Caki2 (cell line): ENCODE measurements at places on chromosomes 5 and 9.

GRCh38 chr5:123659011-123659410 is 147.0 kb downstream of the CSNK1G3 start:
- no peak for DNase-seq

- no peak for DNase-seq
These were observed 2.9 kb downstream of the TLN1 start for GRCh38 chr9:35729101-35729500.

GRCh38 chr5:116566251-116566650 is 8.4 kb downstream of the SEMA6A start:
- no peak for DNase-seq

DNA sequence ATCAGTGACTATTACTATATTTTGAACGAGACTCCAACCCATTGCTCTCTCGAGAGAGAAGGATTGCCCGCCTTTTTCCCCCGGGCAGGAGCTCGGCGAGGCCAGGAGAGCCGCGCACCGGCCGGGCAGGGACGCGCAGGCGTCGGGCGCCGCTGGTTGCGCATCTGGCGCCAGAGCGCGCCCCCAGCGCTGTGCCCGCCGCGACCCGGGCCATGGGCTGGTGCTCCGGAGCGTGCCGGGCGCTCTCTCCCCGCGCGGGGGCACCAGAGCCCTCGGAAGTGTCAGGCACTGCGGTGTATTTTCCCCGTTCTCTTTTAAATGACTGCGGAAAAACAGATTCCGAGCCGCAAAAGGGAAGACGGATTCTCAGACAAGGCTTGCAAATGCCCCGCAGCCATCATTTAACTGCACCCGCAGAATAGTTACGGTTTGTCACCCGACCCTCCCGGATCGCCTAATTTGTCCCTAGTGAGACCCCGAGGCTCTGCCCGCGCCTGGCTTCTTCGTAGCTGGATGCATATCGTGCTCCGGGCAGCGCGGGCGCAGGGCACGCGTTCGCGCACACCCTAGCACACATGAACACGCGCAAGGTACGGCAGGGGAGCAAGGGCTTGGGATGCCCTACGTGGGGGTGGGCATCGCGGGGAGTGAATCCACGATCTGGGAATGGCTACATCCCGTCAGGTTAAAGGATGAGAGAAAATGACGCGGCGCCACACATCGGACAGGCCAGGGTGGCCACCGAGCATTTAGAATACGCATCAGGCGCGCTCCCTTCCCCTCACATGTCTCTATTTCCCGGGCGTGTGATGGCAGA is 1.1 kb upstream of the NTRK2 start:
- peak; percentile 72 for DNase-seq

DNA sequence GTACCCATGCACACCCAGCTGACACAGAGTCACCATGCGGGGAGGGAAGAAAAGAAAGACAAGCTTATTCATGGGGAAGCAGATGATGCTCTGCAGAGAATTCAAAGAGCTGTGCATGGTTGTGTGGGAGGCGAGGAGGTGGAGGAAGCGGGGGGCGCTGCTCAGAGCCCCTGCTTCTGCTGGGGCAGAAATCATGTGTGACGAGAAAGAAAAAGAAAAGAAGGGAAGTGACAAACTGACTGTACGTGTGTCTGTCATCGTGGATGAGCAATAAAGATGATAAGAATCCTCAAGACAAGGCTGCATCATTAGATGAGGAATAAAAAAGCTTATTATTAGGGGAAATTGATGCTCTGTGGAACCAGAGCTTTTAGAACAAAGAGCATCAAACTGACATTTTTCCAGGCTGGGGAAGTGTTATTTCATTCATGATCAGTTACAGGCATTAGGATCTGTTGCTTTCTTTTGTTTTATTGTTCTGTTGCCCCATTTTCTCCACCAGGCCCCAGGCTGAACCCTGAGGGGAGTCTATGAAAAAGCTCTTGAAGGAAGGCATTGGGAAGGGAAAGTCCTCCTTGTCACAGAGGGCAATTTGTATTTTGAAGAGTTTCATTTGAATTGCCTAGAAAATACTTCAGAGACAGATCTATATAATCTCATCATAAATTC is 20.3 kb upstream of the SH3RF2 start:
- no peak for DNase-seq

GRCh38 chr9:68651280-68651893 is 53.7 kb upstream of the PIP5K1B start:
- no peak for DNase-seq

DNA sequence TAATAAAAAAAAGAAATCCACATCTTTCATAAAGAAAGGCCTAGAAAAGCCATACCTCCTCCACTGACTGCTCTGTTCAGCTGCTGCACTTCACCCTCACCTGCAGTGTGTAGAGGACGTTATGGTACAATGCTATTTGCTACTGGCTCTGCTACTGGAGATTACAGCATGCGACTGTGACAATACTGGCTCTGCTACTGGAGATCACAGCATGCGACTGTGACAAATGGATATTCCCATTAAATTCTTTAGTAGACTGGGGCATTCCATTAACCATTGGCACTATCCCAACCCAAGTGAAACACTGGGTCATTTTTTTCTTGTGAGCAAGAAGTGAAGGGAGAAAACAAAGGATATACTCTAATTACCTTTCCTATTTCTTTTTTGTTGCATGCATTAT is 1063.5 kb upstream of the DMAC1 start:
- DNase-seq: no peak

DNA sequence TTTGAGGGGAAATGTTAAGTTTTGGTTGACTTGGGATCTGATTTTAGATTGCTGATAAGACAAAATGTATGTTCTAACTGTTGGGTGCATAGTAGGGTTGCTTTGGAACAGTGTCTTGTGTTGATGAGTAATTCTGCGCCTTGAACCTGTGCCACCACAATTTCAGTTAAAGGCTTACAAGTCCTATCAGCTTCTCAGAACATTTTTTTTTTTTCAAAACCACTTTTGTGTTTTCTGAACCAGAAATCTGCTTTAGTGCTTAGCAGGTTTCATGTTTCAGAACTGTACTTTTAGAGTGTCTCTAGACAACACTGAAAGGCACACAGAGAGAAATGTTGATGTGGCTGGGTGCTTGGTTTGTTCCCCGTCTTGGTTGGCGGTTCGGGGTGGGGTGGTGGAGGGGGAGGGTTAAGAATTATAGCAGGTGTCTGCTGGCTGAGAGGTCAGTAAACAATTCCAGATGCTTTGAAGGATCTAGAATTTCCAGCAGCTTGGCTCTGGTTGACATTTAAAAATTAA is 84.6 kb downstream of the ANKRD55 start:
- DNase-seq: no peak

- DNase-seq: no peak
These were observed 250.4 kb downstream of the NSG2 start for GRCh38 chr5:174295702-174296436.

GRCh38 chr9:7146582-7146981 is 388.8 kb downstream of the KDM4C start:
- DNase-seq: peak; percentile 6

DNA sequence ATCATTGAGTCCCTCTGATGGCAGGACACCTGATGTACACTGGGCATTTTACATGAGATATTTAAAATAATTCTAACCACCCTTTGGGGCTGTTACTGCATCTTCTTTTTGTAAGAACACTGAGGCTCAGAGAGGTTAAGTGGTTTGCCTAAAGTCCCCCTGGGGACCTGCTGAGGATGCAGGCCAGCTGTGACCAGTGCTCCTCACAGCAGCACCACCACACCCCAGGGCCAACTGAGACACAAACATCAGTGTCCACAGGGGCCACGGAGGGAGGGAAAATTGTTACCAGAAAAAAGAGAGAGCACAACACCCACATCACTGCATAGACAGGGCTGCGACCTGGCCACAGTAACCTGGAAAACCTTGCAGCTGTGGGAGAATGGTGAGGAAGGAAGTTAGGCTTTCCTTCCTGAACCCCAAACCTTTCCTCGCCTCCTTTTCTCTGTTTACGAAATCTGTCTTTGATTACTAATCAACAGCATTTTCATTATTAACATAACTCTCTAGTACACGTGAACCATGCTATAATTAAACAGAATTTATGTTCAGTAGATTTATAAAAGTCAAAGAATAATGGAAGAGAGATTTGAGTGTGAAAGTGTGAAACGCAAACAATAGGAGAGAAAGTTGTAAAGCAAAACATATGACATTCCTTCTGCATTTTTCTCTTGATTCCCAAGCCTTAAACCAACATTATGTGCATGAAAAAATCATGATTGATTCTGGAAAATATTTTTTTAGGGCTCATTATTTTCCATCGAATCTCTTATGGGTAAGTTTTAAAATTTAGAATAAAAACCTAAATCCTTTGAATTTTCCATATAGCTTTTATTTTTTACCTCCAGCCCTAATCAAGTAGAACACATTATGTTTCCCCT is 228.1 kb upstream of the DAPK1 start:
- DNase-seq: no peak

GRCh38 chr5:1000329-1000728 is 8.3 kb upstream of the NKD2 start:
- DNase-seq: no peak

GRCh38 chr9:18368206-18368605 is 105.7 kb upstream of the ADAMTSL1 start:
- DNase-seq: no peak

- DNase-seq: no peak
These were observed 91.7 kb upstream of the ADAMTSL1 start for GRCh38 chr9:18382243-18382642.

DNA sequence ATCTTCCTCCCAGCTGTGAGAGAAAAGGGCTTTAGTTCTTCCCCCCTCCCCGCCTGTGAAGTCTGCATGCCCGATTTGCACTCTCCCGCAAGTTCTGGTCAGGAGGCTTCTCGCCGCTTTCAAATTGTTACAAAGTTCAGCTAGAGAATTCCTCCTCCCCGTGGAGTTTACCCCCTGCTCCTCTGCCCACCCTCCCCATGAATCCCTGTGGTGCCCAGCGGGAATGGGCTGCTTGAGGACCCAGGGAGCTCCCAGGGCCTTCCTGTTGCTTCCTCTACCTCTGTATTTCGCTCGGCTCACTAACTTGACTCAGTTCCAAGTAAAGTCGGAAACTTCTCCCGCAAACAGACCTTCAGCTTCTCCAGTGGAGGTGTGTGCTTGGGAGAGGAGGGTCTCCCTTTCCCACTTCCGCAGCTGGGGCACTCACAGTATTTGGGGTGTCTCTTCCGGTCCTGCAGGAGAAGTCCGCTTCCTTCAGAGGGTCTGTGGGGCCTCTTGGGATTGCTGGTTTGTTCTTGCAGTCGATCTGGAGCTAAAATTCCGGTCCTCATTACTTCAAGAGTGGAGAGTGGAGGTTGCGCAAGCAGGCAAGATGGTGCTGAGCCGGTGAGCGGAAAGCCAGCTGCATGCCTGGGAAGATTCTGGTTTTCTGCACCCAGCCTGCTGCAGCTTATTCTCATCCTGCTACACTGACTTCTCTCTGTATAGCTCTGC is 97.8 kb downstream of the ADAMTS12 start:
- DNase-seq: no peak

GRCh38 chr5:65418661-65419060 is 63.1 kb downstream of the ADAMTS6 start:
- DNase-seq: no peak

- no peak for DNase-seq
These were observed 39.2 kb downstream of the SHC3 start for GRCh38 chr9:89139455-89139854.

- peak; percentile 14 for DNase-seq
These were observed 687 bp downstream of the LYSMD3 start for GRCh38 chr5:90528601-90529193.

- no peak for DNase-seq
These were observed 18.8 kb upstream of the ALDH1B1 start for GRCh38 chr9:38373679-38374078.

- no peak for DNase-seq
These were observed 158.8 kb downstream of the CEP120 start for GRCh38 chr5:123264394-123264793.

- DNase-seq: no peak
These were observed 744 bp downstream of the TARS1 start for GRCh38 chr5:33441241-33442177.

- DNase-seq: peak; percentile 67
These were observed 401.1 kb upstream of the TRPC7 start for GRCh38 chr5:136766456-136766855.

DNA sequence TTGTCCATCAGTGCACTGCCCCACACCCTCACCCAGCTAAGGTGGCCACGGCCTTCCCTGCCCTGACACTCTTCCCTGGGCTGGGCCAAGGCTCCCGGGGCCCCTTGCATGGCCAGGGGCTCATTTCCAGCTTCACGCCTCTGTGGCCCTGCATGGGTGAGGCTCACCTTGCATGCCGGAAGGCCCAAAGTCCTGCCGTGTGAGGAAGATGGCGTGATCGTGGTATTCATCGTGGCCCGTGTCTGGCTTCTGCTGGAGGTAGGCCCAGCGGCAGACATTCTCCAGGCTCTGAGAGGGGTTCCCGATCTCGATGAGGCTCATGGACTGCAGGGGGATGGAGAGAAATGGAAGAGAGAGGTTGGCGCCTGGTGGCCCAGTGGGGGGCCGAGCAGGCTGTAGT is 98.4 kb downstream of the ZNF354C start:
- no peak for DNase-seq

GRCh38 chr5:2750758-2751464 is 566 bp downstream of the IRX2 start:
- no peak for DNase-seq

GRCh38 chr5:15367489-15367888 is 132.5 kb upstream of the FBXL7 start:
- DNase-seq: no peak

GRCh38 chr9:106324591-106325280 is 538.2 kb upstream of the ZNF462 start:
- DNase-seq: no peak
